ENCODE measurements at places on chromosomes 13 and 19.

- DNase-seq, result no peak
These were observed 499 bp upstream of the KLK13 start for GRCh38 chr19:51065221-51065960.

DNA sequence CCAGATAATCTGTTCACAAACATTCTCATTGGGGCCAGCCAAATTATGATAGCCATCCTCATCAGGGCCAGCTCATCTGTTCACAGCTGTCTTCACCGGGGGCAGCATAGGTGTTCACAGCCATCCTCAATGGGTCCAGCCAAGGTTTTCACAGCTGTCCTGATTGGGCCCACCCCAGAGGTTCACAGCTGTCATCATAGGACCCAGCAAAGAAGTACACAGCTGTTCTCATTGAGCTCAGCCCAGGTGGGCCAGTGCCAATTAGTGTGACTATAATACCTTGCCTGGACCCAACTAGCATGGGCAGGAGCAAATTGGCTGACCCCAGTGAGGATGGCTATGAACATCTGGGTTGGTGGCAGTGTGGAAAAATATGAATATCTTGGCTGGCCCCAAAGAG, 1166.0 kb downstream of the UQCRFS1 start:
- DNase-seq, result no peak

GRCh38 chr13:112898621-112899280, 70.3 kb upstream of the MCF2L start:
- no peak for DNase-seq

- DNase-seq, result no peak
These were observed 18.9 kb upstream of the IGFL1 start for GRCh38 chr19:46210669-46211068.

GRCh38 chr13:33233547-33233946, 52.0 kb downstream of the STARD13 start:
- no peak for DNase-seq

DNA sequence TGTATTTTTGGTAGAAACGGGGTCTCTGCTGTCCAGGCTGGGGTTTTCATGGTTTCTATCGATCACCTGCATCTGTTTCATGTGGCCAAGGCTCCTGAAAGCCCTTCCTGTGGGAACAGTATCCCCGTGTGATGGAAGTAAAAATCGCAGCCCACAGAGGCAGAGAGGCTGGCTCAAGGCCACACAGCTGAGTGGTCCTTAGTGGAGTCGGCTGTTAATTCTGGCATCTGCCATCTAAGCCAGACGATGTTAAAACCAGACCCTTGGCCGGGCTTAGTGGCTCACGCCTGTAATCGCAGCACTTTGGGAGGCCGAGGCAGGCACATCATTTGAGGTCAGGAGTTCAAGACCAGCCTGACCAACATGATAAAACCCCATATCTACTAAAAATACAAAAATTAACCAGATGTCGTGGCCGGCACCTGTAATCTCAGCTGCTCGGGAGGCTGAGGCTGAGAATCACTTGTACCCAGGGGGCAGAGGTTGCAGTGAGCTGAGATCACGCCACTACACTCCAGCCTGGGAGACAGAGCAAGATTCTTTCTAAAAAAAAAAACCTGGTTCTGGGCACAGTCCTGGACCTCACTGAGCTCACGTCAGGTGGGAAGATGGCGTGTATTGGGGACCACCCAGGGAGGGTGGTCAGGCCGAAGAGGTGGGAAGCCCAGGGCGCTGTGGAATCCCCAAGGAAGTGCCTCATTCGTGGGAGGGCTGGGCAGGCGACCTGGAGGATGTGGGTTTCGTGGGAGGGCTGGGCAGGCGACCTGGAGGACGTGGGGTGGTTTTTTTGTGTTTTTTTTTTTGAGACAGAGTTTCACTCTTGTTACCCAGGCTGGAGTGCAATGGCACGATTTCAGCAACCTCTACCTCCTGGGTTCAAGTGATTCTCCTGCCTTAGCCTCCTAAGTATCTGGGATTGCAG, 18.5 kb upstream of the MISP start:
- DNase-seq, result no peak

DNA sequence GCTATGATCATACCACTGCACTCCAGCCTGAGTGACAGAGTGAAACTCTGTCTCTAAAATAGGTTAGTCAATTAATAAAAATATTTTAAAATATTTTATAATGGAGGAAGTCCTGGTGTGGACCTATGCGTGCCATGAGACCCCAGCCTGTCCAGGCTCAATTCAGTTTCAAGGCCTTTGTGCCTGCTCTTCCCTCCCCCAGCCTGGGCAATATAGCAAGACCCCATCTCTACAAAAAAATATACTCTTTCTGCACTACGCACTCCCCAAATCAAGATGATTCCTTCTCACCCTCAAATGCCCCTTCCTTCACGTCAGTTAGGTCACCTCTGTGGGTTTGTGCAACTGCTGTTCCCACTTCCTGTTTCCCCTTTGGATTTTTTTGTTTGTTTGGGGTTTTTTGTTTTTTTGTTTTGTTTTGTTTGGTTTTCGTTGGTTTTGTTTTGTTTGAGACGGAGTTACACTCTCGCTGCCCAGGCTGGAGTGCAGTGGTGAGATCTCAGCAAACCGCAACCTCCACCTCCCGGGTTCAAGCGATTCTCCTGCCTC, 1.4 kb upstream of the HSH2D start:
- no peak for DNase-seq

DNA sequence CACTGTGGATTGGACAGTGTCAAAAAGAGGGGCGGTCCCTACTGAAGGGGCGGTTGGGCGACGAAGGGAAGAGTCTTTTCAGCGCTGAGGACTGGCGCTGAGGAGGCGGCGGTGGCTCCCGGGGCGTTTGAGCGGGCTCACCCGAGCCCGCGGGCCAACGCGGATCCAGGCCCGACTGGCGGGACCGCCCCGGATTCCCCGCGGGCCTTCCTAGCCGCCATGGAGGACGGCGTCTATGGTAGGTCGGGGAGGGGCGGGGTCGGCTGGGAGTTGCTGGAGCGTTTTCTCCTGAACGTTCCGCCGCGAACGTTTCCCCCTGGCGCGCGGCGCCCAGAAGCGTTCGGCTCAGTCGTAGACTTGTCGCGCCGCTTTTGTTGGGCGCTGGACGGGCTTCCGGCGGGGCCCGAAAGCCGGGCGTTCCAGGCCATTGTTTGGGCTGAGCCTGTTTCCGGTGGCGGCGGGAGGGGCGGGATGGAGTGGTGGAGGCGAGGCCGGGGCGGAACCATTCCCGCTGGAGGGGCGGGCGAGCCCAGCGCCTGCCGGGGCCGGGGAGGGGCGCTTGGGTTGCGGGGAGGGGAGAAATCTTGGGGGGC, at the start of gene CYTH2:
Gene CYTH2, plus strand, starts transcription at position 81 of the 593 bp plus-strand sequence. Its CDS starts 139 bp downstream, at position 220.
- DNase-seq, result peak; percentile 42

DNA sequence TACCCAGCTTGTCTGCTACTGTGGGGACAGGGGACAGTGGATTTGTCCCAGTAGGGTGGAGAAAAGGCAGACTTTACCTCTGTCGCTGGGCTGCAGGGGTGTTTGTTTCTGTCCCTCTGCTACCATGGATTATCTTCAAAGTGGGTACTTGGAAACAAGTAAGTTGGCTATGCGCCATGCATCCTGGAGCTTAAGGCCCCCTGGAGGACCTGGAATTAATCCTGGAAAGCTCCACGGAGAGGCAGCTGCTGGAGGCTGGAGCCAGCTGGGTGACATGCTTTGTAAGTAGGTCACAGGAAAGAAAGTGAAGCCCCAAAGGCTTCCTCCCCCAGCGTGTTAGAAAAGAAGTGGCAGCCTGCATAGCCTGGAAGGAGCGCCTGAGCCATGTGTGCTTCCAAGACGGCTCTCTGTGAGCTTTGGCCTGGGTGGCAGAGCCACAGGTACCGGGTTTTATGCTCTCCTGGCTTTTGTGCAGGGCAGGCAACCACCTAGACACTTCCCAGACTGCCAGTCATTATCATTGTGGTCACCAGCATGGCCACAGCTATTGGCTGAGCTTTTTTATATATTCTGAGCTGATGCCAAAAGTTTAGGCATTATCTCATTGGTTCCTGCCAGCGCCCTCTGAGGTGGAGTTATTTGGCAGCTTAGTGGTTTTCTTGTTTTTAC, 9.5 kb downstream of the B3GLCT start:
- peak; percentile 52 for DNase-seq

DNA sequence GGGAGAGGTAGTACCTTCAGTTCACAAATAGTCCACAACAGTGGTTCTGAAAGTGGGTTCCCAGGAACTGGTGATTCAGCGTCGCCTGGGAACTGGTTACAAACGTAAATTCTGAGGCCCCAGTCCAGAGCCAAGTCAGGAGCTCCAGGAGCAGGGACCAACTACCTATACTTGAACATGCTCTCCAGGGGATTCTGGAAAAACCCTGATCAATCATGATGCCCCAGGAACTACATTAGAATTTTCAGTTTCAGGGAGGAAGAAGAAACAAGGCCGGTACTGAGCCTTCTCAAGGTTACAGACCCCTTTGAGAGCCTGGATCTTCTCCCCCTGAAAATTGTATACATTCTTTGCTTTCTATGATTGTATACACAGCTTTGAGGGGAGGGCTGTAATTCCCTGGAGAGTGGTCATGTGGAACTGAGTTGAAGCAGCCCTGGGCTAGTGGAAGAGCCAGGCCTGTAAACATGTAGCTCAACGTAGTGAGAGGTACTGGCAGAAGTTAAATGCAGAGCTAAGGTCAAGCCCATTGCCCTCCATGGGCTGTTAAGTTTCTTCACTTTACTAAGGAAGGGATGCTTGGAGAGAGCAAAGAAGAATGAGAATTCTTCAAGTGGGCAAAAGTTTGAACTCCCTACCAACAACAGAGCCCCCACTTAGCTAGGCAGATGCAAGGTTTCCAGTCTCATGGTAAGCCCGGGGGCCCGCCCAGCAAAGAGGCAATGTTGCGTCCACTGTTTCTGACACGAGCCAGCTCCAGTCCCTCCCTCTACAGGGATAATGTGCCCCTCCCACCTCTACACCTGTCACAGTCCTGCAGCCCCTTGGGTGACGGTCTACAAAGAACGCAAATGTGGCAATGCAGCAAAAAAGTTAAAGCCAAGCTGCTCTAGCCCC, 17.0 kb downstream of the DOCK9 start:
- DNase-seq, result no peak

DNA sequence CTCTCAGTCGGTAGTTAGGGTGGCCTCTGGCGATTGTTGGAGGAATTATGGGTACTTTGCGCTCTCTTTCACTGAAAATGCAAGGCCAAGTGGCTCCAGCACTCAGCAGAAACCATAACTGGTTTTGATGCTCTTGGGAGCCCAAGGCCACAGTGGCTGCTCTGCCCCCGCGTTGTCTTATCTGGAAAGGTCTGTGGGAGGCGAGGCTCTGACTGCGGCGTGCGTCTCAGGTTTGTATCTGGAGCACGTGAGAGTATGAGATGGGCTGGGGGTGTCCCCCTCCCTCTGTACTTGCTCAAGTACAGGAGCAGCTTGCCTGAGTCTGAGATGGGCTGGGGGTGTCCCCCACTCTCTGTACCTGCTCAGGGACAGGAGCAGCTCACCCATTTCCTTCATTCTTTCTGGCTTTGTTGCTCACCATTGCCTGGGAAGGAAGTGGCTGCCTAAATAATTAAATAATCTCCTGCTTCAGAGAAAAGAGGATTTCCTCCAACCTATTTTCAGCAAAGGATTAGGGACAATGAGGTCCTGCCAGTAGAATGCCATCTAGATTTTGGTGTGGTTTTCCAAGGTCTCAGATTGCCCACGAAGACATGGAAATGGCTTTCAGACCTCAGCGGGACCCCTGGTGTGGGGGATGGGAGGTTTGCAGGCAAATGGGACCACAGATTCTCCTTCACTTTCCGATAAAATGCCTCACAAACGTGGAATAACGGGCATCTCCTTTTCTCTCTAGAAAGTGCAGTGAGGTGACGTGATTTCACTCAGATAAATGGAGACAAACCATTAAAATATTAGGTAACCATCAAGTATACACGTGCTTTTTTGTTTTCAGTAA, 14.7 kb downstream of the ATP11A start:
- no peak for DNase-seq
